Tibial nerve (tissue), 4 donors: ENCODE measurements at places on chromosomes 16 and 17. TPM values are rescaled to one million over a fixed set of nuclear protein-coding genes. Genes with fewer than 3 reads are reported as not detected.

- H3K27ac ChIP-seq = peak overlapping the region; percentile 7
- no peak for DNase-seq
- H3K36me3 ChIP-seq = no peaks in the 10 kb centered on the region
- H3K4me3 ChIP-seq = peak overlapping the region; percentile 49
Measured at GRCh38 chr16:85557083-85557970, 55.8 kb upstream of the GSE1 start.

The CCL7 gene
- not detected for total RNA-seq

DNA sequence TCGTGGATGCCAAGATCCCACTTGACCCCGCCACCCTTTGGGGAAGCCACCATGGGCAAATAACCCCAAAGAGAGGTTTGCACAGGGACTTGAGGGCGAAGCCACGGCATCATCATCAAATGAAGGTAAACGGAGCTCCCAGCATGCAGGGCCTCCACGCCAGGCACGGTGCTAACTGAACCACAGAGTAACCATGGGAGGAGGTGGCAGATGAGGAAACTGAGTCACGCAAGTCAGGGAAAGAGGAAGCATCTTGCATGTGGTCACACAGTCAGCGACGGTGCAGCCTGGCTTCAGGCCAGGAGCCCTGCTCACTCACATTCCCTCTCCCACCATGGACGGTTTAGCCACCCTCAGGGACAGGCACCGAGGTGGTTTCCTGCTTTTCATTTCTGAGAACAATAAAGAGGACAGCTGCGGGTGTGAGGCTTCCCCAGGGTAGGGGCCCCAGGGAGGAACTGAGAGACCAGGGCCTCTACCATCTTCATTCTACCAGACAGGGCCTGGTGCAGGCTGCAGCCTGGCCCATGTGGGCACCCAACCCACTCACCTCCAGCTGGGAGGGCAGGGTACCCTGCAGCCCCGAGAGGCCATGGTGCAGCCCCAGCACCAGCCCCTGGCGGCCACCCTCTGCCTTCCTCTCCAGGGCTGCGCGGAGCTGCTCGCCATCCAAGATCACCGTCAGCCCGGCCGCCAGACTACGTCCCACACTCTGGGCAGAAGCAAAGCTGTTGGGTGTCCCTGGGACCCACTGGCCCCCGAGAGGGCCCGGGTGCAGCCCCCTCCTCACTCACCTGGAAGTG is 78.3 kb downstream of the RMI2 start:
- no peaks in the 10 kb centered on the region for H3K27me3 ChIP-seq
- peaks cover 3% of the 10 kb centered on the region for H3K36me3 ChIP-seq
- H3K4me1 ChIP-seq = no peaks in the 10 kb centered on the region
- no peak overlapping the region for H3K4me3 ChIP-seq
- no peak overlapping the region for H3K27ac ChIP-seq

The SMTNL2 gene
- 1.5 TPM for total RNA-seq

- no peak overlapping the region for H3K4me3 ChIP-seq
- no peaks in the 10 kb centered on the region for H3K4me1 ChIP-seq
- no peaks in the 10 kb centered on the region for H3K27me3 ChIP-seq
- no peak for DNase-seq
Measured at GRCh38 chr16:68992521-68992920, 112.9 kb upstream of the HAS3 start.

DNA sequence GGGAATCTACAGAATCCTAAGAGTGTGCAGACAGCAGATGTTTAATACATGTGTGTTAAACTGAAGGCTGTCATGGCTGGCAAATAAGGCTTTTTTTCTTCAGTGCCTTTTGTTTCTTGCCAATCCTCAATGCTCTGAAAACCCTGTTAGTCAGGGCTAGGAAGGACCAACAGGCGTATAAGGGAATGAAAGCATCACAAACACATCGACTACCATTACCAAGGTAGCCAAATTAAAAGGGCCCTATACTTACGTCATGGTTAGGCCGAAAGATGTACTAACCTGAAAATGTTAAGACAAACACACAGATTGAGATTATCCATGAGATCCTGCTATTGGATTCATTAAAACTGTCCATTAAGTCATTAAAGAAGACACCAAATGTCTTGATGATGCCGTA is 13.1 kb downstream of the SLC16A6 start:
- no peaks in the 10 kb centered on the region for H3K36me3 ChIP-seq
- no peak overlapping the region for H3K27ac ChIP-seq

GRCh38 chr16:68764862-68765261 is 27.8 kb downstream of the CDH1 start:
- H3K27ac ChIP-seq = no peak overlapping the region
- H3K36me3 ChIP-seq = no peaks in the 10 kb centered on the region
- H3K27me3 ChIP-seq = no peaks in the 10 kb centered on the region

GRCh38 chr17:77865716-77866115 is 92.8 kb upstream of the TNRC6C start:
- no peaks in the 10 kb centered on the region for H3K27me3 ChIP-seq
- DNase-seq = no peak
- peaks cover 5% of the 10 kb centered on the region for H3K4me1 ChIP-seq

The KRT16 gene
- 6.6 TPM for total RNA-seq

The CDRT15 gene
- not detected for total RNA-seq

The C16orf46 gene
- 0.78 TPM for total RNA-seq

DNA sequence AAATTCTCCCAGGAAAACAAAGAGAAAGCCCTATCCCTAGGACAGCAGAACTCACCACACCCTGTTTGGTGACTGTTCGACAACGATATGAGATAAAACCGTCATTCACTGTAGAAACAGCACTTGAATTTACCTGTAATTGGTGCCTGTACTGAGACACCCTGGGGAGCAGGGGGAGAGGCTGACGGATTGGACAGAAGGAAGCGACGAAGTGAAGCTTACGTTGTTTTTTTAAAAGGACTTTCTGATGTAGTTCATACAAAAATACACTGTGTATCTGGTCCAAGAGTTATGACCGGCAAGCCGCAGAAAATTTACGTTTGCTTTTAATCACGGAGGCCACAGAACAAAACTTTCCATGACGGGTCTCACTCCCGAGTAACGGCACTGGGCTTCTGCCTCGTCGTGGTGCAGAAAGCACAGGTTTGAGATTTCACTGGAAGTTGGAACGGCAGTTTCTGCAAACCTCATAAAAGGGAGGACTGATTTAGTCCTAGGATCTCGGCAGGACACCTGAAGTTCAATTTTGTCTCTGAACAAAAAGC is 9.7 kb downstream of the NXN start:
- DNase-seq = no peak
- H3K4me3 ChIP-seq = no peak overlapping the region
- H3K27ac ChIP-seq = no peak overlapping the region
- H3K36me3 ChIP-seq = no peaks in the 10 kb centered on the region
- no peaks in the 10 kb centered on the region for H3K4me1 ChIP-seq

The ANKRD40CL gene
- not detected for total RNA-seq

- no peaks in the 10 kb centered on the region for H3K36me3 ChIP-seq
- DNase-seq = no peak
- H3K27ac ChIP-seq = peak overlapping the region; percentile 67
- no peak overlapping the region for H3K4me3 ChIP-seq
Measured at GRCh38 chr17:8857919-8858318, 9.6 kb downstream of the PIK3R6 start.

GRCh38 chr16:72992142-72992601 is 55.8 kb downstream of the ZFHX3 start:
- H3K27me3 ChIP-seq = no peaks in the 10 kb centered on the region
- H3K4me1 ChIP-seq = peaks cover 54% of the 10 kb centered on the region
- DNase-seq = no peak
- no peak overlapping the region for H3K27ac ChIP-seq

DNA sequence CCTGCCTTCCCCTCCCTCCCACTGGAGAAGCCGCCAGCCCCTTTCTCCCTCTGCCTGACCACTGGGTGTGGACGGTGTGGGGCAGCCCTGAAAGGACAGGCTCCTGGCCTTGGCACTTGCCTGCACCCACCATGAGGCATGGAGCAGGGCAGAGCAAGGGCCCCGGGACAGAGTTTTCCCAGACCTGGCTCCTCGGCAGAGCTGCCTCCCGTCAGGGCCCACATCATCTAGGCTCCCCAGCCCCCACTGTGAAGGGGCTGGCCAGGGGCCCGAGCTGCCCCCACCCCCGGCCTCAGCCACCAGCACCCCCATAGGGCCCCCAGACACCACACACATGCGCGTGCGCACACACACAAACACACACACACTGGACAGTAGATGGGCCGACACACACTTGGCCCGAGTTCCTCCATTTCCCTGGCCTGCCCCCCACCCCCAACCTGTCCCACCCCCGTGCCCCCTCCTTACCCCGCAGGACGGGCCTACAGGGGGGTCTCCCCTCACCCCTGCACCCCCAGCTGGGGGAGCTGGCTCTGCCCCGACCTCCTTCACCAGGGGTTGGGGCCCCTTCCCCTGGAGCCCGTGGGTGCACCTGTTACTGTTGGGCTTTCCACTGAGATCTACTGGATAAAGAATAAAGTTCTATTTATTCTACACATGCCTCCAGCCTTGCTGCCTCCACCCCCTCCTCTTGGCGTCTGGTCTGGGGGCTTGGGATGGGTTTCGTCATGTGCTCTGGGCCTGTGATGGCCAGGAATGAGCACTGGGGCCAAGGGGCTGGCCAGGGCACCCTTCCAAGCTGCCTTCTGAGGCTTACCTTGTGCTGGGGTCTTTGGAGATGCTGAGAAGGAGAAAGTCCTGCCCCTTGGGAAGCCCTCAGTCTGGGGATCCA is 7.3 kb downstream of the GJD3 start:
- no peak overlapping the region for H3K4me3 ChIP-seq
- peaks cover 41% of the 10 kb centered on the region for H3K36me3 ChIP-seq
- H3K27ac ChIP-seq = no peak overlapping the region

GRCh38 chr17:45820052-45820780 is 24.5 kb upstream of the SPPL2C start:
- H3K4me1 ChIP-seq = no peaks in the 10 kb centered on the region
- no peak overlapping the region for H3K27ac ChIP-seq
- H3K27me3 ChIP-seq = peaks cover 6% of the 10 kb centered on the region
- H3K36me3 ChIP-seq = no peaks in the 10 kb centered on the region

The DRC3 gene
- total RNA-seq = 5.0 TPM

The ACE gene
- 7.5 TPM for total RNA-seq
